MCF 10A (cell line): ENCODE measurements at places on chromosomes 13 and 19. TPM values are rescaled to one million over a fixed set of nuclear protein-coding genes. Genes with fewer than 3 reads are reported as not detected.
A peak's percentile ranks its signal among the peaks of the same experiment; 100 is the strongest.

GRCh38 chr19:41330946-41331678 lies 21.1 kb downstream of the CCDC97 start:
- no peak for DNase-seq

DNA sequence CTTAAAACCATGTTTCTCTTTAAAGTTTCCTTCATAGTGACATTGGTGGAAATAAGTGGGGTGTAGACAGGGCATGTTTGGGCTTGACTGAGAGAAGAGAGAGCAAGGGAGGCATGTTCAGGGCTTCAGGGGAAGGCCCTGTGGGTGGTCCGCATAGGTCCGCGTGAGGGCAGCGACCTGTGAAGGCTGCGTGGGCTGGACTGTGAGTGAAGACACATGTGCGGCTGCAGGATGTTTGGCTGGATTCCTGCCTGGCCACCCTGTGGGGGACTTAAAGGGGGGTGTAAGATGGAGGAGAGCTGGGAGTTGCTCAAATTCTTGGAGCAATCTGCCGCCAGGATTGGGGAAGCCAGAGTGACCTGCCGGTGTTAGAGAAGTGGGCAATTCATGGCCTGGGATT lies 23.8 kb upstream of the KLF12 start:
- no peak for DNase-seq

DNA sequence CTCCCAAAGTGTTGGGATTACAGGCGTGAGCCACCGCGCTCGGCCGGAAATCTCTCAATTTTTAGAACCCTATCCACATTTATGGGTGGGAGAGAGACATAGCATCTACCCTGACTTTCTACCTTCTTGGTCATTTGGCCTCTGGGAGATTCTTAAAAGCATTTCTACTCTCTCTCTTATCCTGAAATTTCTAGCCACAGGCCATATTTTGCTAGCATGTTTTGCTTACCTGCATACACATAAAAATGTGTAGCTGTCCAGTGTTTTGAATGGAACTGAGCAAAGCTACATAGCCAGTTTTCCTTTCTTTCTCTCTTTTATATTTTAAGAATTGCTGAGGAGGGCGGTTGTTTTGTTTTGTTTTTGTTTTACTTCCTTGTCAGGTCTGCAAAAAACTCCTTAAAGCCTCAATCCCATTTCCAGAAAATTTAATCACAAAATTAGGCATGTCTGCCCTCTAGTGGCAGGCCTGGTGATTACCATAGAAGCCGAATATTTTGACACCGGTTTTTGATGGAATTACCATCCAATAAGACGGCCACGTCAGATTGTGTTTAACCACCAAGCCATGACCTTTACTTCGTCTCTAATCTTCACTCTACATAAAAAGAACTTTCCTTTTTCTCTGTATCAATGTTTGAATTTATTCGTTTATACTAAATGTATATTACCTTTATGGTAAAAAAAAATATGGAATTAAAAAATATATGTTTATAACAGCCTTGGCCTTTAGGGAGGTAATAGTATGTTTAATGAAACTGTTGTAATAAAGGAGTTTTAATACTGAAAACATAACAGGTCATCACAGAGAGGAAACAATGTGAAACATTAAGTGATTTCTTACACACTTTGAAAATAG lies 34.4 kb upstream of the OXGR1 start:
- DNase-seq, result peak; percentile 78

Gene F10
- total RNA-seq, result not detected in 2 replicates

GRCh38 chr13:21465710-21466160 lies 6.6 kb upstream of the ZDHHC20 start:
- DNase-seq, result no peak

- DNase-seq, result peak; percentile 93
Observed at GRCh38 chr19:1169921-1170885, 3.9 kb downstream of the SBNO2 start.

DNA sequence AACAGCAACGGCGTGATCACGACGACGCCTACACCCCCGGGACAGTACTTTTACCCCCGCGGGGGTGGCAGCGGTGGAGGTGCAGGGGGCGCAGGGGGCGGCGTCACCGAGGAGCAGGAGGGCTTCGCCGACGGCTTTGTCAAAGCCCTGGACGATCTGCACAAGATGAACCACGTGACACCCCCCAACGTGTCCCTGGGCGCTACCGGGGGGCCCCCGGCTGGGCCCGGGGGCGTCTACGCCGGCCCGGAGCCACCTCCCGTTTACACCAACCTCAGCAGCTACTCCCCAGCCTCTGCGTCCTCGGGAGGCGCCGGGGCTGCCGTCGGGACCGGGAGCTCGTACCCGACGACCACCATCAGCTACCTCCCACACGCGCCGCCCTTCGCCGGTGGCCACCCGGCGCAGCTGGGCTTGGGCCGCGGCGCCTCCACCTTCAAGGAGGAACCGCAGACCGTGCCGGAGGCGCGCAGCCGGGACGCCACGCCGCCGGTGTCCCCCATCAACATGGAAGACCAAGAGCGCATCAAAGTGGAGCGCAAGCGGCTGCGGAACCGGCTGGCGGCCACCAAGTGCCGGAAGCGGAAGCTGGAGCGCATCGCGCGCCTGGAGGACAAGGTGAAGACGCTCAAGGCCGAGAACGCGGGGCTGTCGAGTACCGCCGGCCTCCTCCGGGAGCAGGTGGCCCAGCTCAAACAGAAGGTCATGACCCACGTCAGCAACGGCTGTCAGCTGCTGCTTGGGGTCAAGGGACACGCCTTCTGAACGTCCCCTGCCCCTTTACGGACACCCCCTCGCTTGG lies 966 bp downstream of the JUNB start:
- peak; percentile 63 for DNase-seq

DNA sequence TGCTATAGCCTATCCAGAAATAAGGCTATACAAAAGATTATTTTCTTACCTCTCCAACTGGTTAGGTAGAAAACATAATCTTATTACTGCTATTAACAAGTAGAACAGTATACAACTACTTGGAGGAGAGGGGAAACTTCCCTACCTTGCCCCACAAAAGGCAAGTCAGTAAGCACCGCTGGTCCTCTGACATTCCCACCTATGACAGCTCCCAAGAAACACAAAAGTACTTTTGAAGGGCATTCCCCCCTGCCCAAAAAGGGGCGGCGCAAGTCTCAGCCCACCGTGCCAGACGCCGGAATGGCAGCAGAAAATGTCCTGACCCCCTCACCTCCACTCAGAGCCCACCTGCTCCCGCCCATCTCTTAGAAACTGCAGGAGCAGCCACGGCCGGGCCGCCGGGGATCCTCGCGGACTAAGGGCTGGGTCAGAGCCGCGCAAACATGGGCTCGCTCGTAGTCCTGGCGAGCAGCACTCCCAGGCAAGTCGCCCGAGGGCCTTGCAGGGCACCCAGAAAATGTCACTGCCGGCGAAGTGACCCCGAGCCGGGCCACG lies 437 bp downstream of the SUCLA2 start:
- peak; percentile 28 for DNase-seq

DNA sequence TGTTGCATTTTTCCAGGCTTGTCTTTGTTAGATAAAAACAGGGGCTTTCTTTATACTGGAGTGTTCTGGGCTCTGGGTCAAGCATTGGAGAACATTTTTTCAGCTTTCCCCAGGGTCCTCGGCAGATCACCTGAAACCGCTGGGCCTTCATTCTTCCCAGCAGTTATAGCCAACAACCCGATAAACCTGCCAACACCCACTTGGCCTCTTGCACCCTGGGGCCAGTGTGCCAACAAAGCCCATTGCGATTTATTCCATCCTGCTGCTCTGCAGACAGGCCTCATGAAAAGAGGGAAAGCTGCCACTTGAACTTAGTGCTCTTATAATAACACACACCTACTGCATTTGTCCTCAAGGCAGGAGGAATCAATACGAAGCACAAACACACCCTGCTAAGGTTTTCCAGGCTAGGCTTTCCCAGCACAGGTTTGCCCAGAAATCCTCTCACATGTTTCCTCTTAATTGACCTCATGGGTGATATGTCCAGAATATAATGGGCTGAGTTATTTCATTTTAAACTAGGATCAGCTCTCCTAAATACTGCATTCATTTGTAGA lies 669.3 kb downstream of the LIG4 start:
- no peak for DNase-seq

GRCh38 chr13:50908371-50908770 lies 1.2 kb upstream of the RNASEH2B start:
- DNase-seq, result no peak

Gene TOMM40
- 69.7 and 114 TPM in 2 replicates for total RNA-seq

Gene KIRREL2
- total RNA-seq, result not detected in 2 replicates

- DNase-seq, result no peak
Observed at GRCh38 chr13:98529171-98529570, 47.7 kb downstream of the STK24 start.

Gene ZNF582
- not detected in 2 replicates for total RNA-seq

Gene TNFRSF19
- total RNA-seq, result not detected in 2 replicates

Gene LRRC63
- not detected in 2 replicates for total RNA-seq

Gene ELSPBP1
- not detected in 2 replicates for total RNA-seq

- no peak for DNase-seq
Observed at GRCh38 chr19:18340190-18340989, at the start of gene PGPEP1. TSS of gene PGPEP1 (plus strand) at chr19:18340598. CDS start at chr19:18340682, 84 bp downstream.

DNA sequence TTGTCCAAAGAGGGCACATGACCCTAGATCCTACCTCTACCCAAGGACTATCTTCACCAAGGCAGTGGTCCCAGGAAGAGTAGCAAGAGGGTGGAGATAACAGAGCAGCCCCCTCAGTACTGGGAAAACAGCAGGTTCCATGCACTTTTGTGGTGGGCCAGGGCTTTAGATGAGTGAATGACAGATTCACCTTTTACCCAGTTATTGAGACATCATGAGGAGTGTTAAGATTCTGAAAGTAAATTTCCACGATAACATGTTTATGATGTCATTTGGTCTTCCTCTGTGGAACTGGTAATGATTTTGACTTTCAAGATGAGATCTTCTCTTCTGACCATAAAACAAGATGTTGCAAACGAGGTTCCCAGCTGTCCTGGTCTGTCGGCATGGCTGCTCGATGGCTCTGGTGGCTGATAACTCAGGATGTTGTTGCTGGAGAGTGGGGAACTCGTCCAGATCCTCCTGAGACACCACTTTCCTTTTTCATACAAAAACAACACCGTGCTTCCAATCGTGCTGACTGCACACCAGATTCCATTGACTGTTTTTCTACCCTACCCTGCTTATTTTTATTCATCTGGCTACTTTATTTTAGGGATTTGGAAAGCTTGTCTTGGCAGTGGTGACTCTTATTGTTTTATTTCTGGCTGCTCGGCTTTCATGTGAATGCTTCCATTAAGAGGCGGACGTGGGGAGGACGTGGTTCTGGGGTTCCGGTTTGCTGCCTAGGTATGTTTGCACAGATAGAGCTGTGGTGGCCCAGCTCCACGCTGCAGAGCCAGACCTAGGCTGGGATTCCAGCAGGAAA lies 88.5 kb downstream of the LRCH1 start:
- DNase-seq, result no peak

DNA sequence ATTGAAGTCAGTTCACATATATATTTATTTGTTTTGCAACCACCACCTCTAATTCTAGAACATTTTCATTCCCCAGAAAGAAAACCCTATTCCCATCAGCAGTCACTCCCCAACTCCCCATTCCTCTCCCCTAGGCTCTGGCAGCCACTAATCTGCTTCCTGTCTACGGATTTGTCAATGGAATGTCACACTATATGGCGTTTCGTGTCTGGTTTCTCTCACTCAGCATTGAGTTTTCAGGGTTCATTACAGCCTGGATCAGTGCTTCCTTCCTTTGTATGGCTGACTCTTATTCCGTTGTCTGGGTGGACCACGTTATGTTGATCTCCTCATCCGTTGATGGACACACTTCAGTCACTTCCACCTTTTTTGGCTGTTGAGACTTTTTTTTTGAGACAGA lies 9.3 kb downstream of the COLGALT1 start:
- no peak for DNase-seq

GRCh38 chr13:23739596-23739995 lies 149.6 kb downstream of the MIPEP start:
- no peak for DNase-seq
